ENCODE measurements at places on chromosomes 7 and 10.

DNA sequence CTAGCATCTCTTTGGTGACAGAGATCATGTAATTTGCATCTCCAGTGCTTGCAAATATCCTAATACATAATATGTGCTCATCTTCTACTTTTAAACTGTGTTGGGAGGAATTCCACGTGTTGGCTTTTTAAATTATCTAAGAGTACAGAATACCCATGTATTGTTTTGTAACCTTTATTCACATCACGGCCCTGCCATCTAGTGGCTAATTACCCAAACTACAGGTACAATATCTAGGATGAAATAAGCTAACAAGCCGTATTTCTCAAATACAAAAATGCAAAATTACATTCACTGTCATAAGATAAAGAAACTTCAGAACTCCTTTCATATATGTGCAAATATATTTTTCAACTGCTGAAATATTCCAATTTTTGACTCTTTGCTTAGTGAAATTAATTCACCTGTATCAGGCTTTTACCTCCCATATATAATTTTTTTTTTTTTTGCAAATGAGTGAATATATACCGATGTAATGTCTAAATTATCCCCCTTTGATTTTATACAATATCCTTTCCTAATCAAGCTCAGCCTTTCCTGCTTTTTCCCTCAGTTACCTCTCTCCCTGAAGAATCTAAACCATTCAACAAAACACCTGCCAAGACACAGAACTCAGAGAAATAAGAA, 30.3 kb upstream of the LSM8 start:
- DNase-seq: peak; percentile 54

- peak; percentile 94 for DNase-seq
Observed at GRCh38 chr7:14457568-14458453, 444.7 kb downstream of the DGKB start.

- no peak for DNase-seq
Observed at GRCh38 chr10:61795551-61795950, 105.9 kb upstream of the ARID5B start.

- no peak for DNase-seq
Observed at GRCh38 chr7:99560834-99561736, 2.6 kb downstream of the ZNF655 start.

DNA sequence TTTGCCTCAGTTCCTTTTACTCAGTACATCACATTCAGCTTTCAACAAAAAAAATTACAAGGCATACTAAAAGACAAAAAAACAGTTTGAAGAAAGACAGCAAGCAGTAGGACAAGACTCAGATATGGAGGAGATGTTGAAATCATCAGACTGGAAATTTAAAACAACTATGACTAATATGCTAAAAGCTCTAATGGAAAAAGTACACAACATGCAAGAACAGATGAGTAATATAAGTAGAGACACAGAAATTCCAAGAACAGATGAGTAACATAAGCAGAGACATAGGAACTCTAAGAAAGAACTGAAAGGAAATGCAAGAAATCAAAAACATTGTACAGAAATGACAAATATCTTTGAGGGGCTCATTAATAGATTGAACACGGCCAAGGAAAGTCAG, 402.6 kb downstream of the NEBL start:
- DNase-seq: no peak

GRCh38 chr7:82722946-82723345, 279.4 kb upstream of the CACNA2D1 start:
- no peak for DNase-seq

DNA sequence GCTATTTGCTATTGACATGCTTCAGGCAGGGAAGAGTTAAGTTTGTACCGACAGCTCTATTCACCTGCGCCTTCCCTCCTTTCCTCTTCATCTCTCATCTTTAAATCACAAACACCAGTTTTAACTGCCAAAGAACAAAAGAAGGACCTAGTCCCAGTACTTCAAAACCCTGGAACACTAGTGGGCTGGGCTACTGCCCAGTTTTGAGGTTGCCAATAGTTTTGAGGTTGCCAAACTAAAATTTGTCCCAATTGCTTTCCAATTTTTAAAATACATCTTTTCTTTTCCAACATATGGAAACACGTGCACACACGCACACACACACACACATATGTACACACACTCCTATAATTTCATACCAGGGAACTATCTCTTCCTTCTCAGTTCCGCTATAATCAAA, 130.6 kb upstream of the SLC26A5 start:
- no peak for DNase-seq

DNA sequence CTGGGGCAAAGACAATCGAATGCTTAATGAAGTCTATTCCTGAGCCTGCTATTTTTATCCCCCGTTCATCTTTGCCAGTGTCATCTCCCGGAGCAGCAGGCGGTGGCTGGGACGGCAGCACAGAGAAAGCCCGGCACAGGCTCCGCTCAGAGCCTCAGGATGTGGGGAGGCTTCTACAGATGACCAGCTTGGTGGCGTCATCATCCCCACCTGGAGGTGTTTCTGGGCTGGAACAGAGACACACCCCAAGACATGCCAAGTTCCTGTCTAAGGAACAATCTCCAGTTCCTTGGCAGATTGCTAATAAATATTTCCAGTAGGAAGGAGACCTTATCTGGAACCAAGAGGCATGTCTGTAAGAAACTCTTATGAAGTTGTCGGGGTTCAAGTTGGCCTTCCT, 552.4 kb upstream of the MGMT start:
- DNase-seq: no peak

- no peak for DNase-seq
Observed at GRCh38 chr10:90205340-90205739, 503.9 kb downstream of the KIF20B start.

DNA sequence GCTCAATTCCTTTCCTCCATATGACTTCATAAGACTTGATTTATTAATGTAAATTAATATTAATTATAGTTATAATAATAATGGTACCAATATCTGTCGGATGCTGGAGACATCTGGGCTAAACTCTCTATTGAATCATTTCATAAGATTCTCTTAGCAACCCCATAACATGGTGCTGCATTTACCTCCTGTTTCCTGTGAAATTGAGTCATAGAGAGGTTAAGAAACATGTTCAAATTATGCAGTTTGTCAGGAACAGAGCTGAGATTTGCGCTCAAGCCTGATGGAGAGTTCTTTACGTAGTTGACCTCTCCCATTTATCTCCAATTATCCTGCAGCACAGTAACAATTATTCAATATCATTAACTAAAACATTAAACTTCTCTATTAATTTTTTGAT, 621.8 kb upstream of the FZD8 start:
- DNase-seq: no peak

GRCh38 chr7:35463751-35464150, 209.9 kb upstream of the TBX20 start:
- no peak for DNase-seq

GRCh38 chr7:139304517-139304916, 36.6 kb upstream of the FMC1 start:
- no peak for DNase-seq

DNA sequence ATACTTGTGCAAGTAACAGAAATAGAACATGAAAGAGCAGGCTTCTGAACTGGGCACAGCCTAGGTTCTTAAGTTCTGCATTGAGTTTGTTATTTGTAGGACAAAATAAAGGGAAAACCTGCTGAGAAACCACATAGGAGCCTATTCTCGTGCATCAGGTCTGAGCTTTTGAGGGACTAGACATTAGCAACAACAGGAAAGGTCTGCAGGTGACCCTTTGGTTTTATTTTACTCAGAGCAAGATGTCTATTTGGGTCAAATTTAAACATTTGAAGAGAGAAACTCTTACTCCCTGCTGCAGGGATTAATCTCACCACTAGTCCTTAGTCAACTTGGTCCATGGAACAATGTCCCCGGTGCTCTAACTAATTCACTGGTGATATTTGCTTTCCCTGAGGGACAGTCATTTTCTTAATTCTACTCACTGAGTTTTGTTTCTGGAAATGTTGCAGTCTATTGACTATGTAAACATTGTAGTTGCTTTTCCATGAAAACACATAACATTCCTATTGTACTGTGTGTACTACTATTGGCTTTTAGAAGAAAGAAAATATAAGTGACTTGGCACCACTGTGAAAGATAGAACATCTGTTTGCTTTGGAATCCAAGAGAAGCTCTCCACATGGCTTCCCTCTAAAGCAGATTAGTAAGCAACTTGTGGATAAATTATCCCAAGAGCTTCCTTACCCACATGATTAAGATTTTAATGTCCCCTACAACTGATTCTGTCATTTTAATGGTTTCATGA, 108.2 kb downstream of the CHRM2 start:
- DNase-seq: no peak

- DNase-seq: no peak
Observed at GRCh38 chr7:128137181-128137580, 103.9 kb upstream of the LEP start.

- DNase-seq: no peak
Observed at GRCh38 chr10:12844811-12845483, 156.6 kb downstream of the CCDC3 start.

DNA sequence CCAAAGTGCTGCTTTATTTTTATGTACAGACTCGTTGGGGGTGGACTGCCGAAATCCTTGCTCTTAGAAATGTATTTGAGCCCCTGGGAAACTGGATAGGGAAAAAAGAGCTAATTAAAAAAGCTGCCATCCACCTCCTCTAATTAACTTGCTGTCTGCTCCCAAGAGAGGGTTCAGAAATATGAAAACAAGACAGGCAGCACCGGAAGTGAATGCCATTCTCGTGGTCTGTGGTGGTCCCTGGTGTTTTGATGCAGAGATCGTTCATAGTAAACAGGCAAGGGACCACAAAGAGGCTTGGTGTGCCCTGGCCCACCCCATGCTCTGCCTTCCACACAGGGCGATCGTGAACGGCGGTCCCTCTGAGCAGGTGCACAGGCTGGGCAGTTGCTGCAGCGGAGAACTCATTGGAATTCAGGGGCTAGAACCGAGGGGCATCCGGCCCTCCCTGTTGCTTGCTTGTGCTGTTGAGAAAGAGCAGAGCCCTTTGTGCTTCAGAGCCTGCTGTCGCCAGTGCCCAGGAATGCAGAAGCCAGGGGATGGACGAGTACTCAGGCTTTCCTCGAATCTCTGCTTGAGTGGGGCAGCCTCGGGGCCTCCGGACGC, 79.1 kb upstream of the BTBD16 start:
- peak; percentile 86 for DNase-seq

DNA sequence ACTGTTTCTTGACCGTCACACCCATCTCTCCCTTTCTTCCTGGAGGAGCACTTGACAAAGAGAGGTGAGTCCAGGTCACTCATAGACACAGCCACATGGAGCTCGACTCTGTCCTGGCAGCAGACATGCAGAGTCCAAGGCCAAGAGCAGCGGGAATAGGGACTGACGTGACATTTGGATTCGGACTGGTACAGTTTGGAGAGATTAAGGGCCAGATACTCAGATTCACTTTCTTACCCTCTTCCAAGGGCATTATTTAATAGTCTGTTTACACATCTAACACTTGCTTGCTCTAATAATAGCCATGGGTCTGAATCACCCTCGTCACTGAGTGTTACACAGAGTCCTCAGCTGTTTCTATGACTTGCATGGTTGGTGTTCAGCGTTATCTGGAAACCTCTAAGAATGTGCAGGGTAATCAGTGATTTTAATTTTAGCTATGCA, 39.2 kb upstream of the OTUD1 start:
- no peak for DNase-seq

GRCh38 chr10:5551531-5552375, 27.0 kb downstream of the CALML3 start:
- no peak for DNase-seq

DNA sequence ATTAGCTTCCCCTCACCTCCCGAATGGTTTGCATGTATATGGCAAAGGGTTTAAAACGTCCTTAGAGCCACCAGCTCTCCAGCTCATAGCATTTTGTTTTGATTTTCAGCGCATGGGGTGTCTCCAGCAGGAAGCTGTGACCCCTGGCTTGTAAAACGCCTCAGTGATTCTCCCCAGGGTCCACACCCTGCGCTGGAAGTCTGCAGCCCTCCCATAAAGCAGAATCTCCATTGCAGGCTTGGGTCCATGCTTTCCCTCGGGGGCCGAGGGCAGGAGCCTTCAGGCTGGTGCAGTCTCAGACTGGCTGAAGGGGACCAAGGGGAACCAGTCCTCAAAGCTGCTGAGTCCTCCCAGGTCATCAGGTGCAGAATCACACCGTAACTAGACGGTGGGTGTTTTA, 109.7 kb downstream of the VIPR2 start:
- DNase-seq: no peak

DNA sequence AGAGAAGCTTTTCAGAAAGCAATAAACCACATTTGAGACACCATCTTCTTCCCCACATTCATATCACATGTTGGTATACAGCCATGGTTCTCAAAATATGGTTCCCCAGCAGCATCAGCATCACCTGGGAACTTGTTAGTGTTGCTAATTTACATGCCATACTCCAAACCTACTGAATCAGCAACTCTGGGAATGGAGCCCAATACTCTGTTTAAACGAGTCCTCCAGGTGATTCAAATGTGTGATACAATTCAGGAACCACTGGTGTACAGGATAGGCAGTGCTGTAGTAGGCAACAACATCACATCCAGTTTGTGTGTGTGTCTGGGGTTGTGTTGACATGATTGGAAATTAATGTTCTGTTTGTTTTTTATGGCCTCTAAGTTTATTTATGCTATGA, 47.7 kb downstream of the ZNF277 start:
- DNase-seq: no peak

GRCh38 chr10:62648921-62649320, 155.6 kb upstream of the ADO start:
- no peak for DNase-seq

GRCh38 chr10:125120053-125120710, 40.2 kb downstream of the CTBP2 start:
- no peak for DNase-seq

DNA sequence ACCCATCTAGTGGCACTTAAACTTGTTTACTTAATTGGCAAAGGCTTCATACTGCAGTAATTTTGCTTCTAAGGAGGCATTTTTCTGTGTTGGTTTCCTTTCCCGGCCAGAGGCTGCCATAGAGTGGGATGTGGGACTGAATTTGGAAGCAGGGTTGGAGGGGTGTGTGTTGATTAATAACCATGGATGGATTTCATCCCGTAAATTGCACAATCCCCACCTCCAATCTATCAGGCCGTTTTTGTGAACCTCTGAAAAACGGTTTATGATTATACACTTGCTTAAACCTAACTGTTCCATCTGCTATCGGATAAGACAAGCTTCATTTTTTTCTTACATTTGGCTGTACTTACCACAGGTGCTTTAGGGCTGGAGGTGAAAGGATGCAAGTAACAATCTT, 1.3 kb downstream of the TMEM60 start:
- no peak for DNase-seq

DNA sequence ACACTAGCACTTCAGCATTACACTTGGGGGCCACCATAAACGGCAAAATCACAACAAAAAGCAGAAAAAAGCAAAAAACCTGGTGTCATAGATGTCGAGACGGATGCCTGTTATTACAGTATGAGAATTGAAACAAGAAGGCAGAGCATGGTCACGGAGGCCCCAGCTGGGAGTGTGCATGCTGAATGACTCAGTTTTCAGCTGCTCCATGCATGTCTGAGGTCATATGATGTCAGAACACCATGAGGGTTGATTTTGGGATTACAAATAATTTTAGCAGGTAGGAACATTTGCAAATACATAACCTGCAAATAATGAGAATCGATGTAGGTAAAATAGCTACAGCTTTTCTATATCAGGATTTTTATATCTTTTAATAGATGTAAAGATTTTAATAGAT, 19.1 kb downstream of the ZMYND11 start:
- no peak for DNase-seq

GRCh38 chr7:6162650-6163366, 109.6 kb downstream of the CYTH3 start:
- DNase-seq: no peak

Measured in neural progenitor cell (in vitro differentiated cells).